ENCODE measurements at places on chromosomes 5 and 9.
A peak's percentile ranks its signal among the peaks of the same experiment; 100 is the strongest.

DNA sequence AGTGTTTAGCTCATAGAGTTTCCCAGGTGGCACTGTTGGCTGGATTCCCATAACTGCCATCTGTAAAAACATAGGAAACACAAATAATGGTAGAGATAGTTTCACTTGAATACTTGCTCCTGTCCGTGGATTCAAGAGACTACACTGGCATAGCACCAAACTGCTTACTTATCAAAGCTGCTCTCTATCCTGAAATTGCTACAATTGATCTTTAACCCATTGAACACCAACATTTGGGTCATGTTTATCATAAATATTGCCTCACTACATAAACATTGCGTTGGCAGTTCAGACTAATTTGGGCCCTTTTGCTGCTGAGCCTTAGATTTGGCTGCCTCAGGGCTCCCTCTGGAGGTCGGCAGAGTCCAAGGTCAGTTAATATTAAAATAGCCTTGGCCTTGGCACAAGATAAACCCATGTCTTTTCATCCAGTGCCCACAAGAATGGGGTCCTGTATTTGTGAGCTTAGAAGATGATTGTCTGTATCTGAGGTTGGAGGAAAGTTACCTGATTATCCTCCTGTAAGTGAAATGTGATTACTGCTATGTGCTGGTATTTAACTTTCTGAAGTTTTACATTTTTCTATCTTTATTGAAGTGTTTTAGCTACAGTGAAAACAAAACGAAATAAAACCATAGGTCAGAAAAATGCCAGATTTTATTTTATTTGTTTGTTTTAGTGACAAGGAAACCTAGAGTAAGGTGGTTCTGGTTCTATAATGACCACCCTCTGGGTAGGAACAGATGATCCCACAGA is 4.0 kb upstream of the RANBP3L start:
- peak; percentile 78 for DNase-seq

- no peak for DNase-seq
Measured at GRCh38 chr9:86369810-86370209, 15.6 kb upstream of the TUT7 start.

GRCh38 chr9:121253821-121254501 is 14.0 kb upstream of the GSN start:
- no peak for DNase-seq

- no peak for DNase-seq
Measured at GRCh38 chr5:61919920-61920319, 386.1 kb upstream of the KIF2A start.

DNA sequence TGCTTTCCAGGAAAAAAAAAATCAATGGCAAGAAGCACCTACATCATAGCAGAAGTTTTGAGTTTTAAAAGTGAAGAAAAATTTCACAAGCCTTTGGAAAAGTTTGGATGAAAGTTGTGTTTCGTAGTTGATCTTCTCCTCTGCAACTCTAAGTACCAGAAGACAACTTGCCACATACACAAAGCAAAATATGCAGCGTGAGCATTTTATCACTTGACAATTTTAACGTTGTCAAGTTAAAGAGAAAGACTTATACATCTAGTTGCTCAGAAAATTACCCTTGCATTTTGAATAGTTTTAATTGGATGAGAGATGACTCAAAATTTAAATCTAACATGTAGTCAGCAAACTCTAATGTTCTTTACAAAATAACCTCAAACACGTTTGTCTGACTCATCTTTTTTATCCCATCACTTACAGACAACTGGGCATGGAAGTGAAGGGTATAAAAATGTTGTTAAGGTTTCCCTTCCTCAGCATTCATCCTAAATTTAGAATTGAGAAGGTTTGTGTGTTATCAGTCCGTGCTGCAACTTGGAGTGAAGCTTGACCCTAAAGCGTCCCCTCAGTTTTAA is 213.4 kb downstream of the MARCHF11 start:
- DNase-seq: no peak

DNA sequence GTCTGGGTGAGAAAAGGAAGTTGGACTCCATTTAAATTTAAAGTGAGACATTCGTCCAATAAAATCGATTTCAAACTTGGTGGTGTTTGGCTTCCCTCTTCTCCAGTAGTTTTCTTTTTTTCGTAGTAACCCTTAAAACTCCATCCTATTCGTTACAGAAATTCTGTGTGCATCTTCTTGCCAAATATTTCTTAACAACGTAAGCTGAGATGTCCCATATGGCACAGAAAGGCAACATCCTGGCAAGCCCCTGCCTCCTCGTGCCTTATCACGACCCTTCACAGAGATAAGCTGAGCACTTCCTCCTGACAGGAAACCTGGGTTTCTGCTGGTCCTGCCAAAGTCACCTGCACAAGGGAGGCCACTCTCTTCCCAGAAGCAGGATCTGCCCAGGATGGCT is 11.8 kb upstream of the ADAMTS2 start:
- DNase-seq: no peak

DNA sequence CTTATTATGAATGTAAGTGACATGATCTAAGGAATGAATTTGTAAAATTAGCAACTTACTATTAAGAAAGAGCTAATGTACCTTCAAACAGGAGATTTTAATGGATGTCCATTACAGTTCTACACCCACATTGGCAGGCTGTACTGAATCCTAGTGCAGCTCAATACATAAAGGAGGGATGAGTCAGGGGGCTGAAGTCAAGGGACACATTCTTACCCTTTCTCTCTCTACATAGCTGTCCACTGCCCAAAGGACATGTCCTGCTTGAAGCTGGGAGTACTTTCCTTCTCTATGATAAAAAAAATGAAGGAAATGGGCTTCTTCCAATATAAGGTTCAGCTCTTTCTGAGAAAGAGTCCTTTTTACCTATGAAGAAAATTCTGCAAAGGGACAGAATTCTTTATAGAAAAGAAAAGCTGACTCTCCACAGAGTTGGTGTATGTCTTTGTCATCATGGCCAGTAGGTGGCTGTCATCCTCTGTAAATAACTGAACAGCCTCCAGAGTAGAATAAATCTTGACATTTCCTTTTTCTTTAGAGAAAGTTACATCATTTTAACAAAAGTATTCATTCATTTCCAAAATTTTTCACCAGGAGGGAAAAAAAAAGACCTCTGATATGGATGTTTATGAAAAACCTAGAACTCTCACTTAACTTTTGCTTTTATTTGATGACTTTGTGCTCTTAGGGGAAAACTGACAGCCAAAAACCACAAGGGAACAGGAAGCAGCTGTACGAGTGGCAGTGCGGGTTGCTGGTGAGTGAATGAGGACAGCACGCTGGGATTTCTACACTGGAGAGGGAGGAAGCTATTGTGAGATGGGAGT is 13.1 kb upstream of the IFNA14 start:
- peak; percentile 35 for DNase-seq

DNA sequence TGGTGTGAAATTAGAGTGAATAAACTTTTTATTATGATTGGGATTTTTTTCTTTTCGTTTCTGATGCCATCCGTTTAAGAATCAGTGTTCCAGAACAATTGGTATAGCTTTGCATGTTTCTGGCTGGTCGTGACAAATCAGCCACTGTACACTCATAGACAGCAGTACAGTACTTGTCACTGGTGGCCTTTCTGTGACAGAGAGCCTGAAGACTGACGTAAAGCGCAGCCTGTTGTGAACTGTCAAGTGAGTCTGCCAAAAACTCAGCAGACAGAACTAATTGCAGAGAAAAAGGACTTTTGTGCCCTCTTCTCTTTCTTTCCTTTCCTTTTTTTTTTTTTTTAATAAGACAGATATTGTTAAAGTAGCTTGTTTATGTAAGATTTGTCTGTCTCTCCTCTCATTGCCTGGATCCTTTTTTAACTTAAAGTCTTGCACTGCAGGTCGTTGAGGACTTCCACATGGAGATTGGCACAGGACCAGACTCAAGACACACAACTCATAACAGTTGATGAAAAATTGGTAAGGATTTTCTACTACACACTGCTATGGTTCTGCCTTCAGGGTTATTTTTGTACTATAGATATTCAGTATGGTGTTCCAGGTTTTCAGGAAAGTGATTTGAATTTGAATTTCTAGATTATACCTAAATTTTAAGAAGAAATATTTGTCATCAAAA is 42.7 kb downstream of the NDUFS4 start:
- peak; percentile 61 for DNase-seq

- no peak for DNase-seq
Measured at GRCh38 chr9:116641292-116642059, 45.6 kb upstream of the TRIM32 start.

DNA sequence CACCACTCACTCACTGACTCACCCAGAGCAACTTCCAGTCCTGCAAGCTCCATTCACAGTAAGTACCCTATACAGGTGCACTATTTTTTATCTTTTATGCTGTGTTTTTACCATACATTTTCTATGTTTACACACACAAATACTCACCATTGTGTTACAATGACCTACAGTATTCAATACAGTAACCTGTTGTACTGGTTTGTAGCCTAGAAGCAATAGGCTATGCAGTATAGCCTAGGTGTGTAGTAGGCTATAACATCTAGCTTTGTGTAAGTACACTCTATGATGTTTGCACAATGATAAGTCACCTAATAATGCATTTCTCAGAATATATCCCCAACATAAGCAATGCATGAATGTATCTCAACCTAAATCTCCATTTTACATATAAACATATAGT is 541.1 kb downstream of the NR2F1-AS1 start:
- DNase-seq: no peak

GRCh38 chr9:131487621-131488031 is 15.1 kb upstream of the POMT1 start:
- DNase-seq: no peak

DNA sequence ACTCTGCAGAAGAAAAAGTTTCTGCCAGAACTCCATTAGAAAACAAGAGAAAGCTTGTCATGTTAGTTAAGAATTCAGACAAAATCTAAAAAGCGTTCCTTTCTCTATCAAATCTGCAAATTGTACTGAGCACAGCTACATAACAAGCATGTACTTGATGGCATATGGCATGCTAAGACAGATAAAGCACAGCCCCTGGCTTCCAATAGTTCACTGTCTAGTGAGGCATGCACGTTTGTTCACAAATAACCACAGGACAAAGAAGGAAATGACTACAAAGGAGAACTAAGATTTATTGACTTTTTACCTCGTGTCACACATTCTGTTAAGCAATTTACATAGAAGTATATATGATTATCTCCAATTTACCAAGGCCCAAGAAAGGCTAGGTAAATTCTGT is 518.2 kb upstream of the TLE4 start:
- DNase-seq: no peak
